Naive B cell (primary cell): ENCODE measurements at places on chromosomes 11 and 22.

DNA sequence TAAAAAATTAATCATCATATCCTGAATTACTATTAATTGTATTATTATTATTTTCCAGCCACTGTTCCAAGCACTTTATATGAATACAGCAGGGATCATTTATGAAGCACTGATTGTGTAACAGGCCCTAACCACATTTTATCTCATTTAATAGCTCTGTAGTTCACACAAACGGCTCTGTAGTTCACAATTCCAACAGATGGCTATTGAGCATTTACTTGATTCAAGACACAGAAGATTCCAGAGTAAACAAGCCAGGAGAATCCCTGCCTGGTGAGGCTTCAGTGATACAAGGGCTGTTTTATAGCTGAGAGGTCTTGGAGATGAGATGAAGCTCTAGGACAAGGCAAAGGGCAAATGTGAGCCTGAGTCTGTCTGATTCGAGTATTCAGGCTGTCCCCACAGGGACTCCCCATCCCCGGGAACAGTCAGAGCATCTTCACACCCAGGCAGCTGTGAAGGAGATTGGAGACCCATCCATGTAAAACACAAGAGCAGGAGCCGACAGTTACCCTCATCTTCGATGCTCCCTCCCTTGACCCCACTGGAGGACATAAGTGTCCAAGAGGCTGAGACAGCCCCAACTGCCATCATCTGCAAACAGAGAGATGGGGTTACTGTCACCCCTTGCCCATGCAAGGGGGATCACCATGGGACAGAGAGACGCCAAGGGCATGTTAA, 222.5 kb downstream of the MN1 start:
- no peak overlapping the region for H3K4me3 ChIP-seq
- DNase-seq: no peak
- H3K27ac ChIP-seq: no peak overlapping the region
- no peaks in the 10 kb centered on the region for H3K36me3 ChIP-seq

DNA sequence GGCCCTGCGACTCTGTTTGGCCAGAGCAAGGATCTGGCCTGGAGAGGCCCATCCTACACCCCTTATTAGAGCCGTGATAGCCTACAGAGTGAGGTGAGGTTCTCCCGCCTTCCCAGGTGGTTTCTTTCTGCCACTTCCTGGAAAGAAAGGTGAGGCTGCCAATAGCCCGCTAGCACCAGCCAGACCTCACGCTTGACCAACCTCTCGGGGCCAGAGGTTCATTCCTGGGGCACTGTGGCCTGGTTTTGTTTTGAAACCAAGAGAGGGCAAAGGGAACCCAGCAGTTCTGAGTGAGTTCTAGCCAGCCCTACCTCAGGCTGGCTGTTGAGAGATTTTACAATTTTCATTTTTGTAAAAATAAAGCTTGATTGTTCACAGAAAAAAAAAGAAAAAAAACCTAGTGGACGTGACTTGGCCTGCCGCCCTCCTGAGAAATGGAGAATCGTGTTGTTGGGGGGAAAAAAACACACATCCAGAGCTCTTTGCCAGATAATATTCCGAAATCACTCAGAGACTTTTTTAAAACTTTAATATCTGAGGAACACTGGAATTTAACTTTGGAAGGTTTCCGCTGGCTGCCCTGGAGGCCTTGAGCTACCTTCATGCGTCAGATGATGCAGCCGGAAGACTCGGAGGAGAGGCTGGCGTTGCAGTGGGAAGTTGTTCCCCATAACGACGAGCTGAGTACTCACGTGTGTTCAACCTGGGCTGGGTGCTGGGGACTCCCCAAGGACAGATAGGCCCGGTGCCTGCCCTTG, 84.5 kb downstream of the BCR start:
- no peak for DNase-seq
- H3K27me3 ChIP-seq: no peaks in the 10 kb centered on the region
- peaks cover 28% of the 10 kb centered on the region for H3K4me1 ChIP-seq
- no peak overlapping the region for H3K4me3 ChIP-seq
- peak overlapping the region; percentile 74 for H3K27ac ChIP-seq

DNA sequence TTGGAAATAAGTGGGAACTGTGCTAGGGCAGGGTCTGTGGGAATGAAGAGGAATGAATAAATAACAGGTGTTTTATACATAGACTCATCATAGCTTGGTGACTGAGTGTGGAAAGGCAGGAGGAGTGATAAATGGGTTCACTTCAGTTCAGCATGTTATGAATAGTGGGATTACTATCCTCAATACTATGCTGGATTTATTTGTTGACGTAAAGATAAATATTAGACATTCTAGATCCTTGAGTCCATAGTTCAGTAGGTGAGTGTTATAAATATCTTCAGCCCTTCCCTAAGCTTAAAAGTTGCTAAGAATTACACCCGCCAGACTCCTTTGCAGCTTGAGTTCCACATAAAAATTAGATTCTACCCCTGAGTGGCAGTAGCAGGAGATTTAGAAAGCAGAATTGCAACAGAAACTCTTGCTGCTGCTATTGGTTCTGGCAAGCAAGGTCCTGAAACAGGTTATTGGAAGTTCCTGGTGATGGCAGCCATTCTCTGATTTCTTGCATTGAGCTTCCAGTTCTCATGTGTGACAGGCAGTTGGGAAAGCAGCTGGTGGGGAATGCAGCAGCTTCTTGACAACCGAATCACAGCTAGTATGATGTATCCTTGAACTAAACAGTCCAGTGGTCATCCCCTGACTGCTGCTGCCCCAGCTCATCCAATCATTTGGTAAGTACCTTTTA, 1558.9 kb downstream of the FAM181B start:
- no peak overlapping the region for H3K4me3 ChIP-seq
- DNase-seq: no peak
- H3K36me3 ChIP-seq: no peaks in the 10 kb centered on the region
- H3K27ac ChIP-seq: no peak overlapping the region
- H3K4me1 ChIP-seq: no peaks in the 10 kb centered on the region

GRCh38 chr11:35523331-35523768, 2.1 kb downstream of the PAMR1 start:
- H3K4me1 ChIP-seq: no peaks in the 10 kb centered on the region
- H3K27me3 ChIP-seq: peaks cover 63% of the 10 kb centered on the region
- H3K36me3 ChIP-seq: no peaks in the 10 kb centered on the region
- H3K27ac ChIP-seq: no peak overlapping the region

DNA sequence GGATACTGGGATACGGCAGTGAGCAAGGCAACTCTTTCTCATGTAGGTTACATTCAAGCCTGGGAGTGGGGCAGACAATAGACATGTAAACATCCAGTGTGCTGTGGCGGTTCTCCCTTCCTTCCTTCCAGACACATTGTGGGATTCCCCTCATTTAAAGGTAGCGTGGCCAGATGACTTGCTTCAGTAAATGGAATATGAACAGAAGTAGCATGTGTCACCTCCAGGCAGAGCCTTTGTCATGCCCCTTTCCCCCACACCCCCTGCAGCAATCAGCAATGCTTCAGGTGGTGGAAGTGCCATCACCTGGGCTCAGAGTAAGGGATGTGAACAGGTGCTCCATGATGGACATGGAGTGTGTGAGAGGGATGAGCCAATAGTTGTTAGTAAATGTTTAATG, 34.8 kb upstream of the TTC12 start:
- H3K4me3 ChIP-seq: no peak overlapping the region
- DNase-seq: no peak
- H3K36me3 ChIP-seq: peaks cover 5% of the 10 kb centered on the region
- H3K4me1 ChIP-seq: no peaks in the 10 kb centered on the region

DNA sequence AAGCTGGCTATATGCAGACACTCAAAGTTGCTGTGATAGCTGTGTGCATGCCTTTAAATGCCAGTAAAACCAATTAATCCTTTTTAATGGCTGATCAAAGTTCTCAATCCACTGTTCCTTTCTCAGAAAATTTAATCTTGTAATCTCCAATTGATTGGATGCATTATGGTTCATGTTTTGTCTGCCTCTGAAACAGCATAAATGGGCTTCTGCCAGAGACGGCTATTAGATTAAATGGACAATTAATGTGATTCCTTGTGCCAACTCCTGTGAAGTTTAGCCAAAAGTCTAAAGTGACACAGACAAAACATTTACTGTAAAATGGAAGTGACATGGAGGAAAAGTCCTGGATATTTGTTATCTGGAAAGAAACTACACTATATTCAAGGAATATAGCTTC, 952.5 kb upstream of the FAT3 start:
- no peak overlapping the region for H3K27ac ChIP-seq
- H3K4me3 ChIP-seq: no peak overlapping the region
- H3K4me1 ChIP-seq: no peaks in the 10 kb centered on the region
- DNase-seq: no peak

GRCh38 chr11:132610791-132611190, 921.5 kb downstream of the OPCML start:
- no peak overlapping the region for H3K4me3 ChIP-seq
- no peaks in the 10 kb centered on the region for H3K36me3 ChIP-seq
- H3K27ac ChIP-seq: no peak overlapping the region
- H3K27me3 ChIP-seq: no peaks in the 10 kb centered on the region

DNA sequence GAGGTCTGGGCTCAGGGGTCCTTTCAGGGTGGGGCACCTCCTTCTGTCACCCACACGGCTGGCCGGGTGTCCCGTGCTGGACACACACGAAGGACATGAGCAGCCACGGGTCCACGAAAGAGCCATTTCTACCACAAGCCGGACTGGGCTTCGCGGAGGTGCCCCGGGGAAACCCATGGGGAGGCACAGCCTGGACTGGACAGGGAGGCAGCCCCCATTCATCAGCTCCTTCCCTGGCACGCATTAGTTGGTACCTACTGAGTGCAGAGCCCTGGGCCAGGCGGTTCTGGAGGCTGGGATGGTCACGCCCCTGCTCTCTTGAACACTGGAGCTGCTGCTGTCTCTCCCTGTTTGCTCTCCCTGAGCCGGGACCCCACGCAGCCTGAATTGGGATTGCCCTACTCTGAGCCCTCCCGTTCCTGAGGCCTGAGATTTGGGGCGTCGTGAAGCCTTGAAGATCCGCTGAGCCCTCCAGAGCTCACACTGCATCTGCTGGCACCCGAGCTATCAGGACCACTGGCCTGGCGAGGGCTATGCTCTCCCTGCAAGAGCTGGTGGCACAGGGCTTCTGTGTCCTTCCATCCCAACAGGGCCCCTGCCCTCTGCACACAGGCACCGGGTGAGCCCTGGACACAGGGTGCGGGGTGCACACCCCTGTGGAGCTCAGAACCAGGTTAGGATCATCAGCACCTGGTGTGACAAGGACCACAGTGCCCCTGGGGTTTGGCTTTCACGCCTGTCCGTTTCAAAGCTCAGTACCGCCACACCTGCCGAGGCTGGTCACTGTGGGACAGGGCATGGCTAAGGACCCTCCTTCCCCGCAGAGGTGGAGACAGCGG, 84.6 kb downstream of the MYEOV start:
- no peaks in the 10 kb centered on the region for H3K36me3 ChIP-seq
- no peak for DNase-seq
- H3K27me3 ChIP-seq: no peaks in the 10 kb centered on the region
- H3K4me3 ChIP-seq: no peak overlapping the region
- H3K27ac ChIP-seq: no peak overlapping the region

DNA sequence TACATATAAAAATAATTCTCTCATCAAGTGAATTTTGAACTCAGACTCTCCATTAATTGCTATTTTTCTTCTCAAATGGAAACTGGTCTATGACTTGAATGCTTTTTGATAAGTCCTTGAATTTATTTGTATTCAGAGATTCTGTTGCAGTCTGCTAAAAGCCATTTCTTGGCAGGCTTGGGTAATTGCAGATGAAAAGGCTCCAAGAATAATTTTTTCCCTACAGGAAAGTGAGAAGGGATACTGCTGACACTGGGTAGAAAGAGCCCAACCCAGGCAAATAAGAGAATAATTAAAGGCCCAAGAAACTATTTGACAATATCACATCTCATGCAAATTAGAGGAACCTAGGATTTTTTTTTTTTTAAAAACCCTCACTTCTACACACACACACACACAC, 246.5 kb upstream of the DDI1 start:
- no peak overlapping the region for H3K27ac ChIP-seq
- no peaks in the 10 kb centered on the region for H3K4me1 ChIP-seq
- H3K36me3 ChIP-seq: no peaks in the 10 kb centered on the region
- no peaks in the 10 kb centered on the region for H3K27me3 ChIP-seq

DNA sequence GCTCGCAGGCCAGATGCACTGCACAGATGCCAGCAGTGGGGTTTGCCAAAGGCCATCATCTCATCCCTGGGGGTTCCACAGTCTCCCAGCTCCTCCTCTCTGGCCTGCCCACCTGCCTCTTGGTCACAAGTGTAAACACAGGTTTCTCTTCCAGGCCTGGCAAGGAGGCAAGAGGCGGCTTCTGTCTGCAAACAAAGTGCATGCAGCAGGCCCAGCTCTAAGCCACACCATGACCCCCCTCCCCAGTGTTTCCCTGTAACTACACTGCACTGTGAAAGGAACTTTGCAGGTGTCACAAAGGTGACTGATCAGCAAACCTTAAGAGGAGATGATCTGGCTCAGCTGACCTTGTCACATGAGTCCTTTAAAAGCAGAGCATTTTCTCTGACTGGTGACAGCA, 26.2 kb upstream of the SHISAL1 start:
- no peaks in the 10 kb centered on the region for H3K27me3 ChIP-seq
- no peak overlapping the region for H3K4me3 ChIP-seq
- DNase-seq: no peak
- no peaks in the 10 kb centered on the region for H3K36me3 ChIP-seq
- no peaks in the 10 kb centered on the region for H3K4me1 ChIP-seq
- H3K27ac ChIP-seq: no peak overlapping the region

- no peaks in the 10 kb centered on the region for H3K27me3 ChIP-seq
- H3K4me1 ChIP-seq: peaks cover 15% of the 10 kb centered on the region
- H3K27ac ChIP-seq: peak overlapping the region; percentile 92
- H3K4me3 ChIP-seq: peak overlapping the region; percentile 91
- peak; percentile 25 for DNase-seq
Observed at GRCh38 chr22:42856179-42856864, 751 bp downstream of the ARFGAP3 start.

- no peak overlapping the region for H3K27ac ChIP-seq
- H3K36me3 ChIP-seq: peaks cover 23% of the 10 kb centered on the region
- H3K4me3 ChIP-seq: no peak overlapping the region
- no peaks in the 10 kb centered on the region for H3K4me1 ChIP-seq
Observed at GRCh38 chr22:48236261-48236660, 1473.8 kb downstream of the TBC1D22A start.
